ENCODE measurements at places on chromosomes 7 and 10.
A peak's percentile ranks its signal among the peaks of the same experiment; 100 is the strongest.

GRCh38 chr10:100827819-100828737 is 82.7 kb downstream of the PAX2 start:
- DNase-seq = no peak

DNA sequence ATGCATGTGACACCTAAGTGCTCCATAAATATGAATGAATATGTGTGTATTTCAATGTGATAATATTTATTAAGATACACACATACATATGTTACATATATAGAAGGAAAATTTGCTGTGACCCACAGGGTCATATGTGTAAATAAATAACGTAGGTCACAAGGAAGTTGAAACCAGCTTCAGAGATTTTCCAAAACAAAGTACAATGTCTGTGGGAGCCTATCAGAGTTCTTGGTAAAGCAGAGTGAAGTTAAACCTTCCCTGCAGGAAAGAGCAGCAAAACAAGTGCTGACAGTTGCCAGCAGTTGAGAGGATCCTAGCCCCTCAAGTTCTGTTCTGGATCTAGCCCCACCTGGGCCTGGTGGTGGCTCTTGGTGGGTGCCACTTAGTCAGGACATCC is 91.2 kb downstream of the CCNY start:
- no peak for DNase-seq

DNA sequence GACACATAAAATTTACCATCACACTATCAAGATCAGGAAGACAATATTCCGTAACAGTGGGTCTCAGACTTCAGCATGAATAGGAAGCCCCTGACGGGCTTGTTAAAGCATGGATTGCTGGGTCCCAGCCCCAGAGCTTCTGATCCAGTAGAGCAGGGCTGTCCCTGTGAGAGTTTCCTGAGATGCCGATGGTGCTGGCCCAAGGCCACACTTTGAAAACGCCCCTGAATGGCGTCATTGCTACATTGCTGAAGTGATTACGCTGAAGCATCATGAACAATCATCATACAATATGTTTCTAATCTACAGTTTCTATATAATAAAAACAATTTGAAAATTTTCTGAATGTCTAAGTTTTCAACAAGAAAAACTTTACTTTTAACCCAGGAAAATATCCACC is 38.0 kb upstream of the TMEM72 start:
- DNase-seq = no peak

DNA sequence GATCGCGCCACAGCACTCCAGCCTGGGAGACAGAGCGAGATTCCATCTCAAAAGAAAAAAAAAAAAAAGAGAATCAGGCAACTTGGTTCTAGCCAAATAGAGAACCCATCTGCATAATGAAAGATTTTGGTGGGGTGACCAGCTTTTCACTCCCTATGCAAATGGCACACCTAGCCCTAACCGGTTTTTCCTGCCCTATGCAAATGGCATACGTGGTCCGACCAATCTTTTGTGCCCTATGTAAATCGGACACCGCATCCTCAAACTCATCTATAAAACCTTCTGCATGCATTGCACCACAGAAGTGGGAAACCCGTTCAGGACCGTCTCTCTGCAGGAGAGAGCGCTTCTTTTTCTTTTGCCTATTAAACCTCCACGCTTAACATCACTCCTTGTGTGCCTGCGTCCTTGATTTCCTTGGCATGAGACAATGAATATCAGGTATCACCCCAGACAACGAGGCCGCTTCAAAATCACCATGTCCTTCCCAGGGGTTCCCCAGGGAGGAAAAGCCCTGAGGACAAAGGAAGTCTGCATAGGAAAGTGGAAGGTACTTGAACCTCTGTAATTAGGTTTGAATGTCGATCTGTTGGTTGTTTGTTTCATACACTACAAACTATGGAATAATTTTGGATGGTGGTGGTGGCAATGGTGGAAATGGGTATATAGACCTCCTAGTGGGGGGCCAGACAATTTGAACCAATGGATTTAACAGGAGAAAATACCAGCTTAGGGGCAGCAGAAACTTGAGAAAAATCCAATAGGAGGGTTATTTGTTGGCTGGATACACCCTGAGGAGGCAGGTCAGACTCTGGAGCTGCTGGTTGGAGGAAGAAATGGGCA is 396.2 kb downstream of the TYW1 start:
- no peak for DNase-seq

DNA sequence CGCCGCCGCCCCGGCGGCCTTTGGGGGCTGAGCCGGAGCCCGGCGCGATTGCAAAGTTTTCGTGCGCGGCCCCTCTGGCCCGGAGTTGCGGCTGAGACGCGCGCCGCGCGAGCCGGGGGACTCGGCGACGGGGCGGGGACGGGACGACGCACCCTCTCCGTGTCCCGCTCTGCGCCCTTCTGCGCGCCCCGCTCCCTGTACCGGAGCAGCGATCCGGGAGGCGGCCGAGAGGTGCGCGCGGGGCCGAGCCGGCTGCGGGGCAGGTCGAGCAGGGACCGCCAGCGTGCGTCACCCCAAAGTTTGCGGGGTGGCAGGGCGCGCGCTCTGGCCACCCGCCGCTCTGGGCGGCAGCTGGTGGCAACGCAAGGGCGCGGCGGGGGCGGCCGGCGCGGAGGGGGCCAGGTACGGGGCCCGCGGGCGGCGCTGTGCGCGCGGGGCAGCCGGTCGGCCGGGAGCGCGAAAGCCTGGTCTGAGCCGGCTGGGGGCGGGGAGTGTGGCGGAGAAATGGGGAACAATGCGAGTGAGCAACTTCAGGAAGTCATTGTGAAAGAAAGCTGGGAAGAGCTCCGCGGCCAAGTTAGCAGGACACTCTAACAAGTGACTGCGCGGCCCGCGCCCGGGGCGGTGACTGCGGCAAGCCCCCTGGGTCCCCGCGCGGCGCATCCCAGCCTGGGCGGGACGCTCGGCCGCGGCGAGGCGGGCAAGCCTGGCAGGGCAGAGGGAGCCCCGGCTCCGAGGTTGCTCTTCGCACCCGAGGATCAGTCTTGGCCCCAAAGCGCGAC is at the start of gene IKZF1:
TSS of gene IKZF1 (plus strand) at position 588 of the 782 bp plus-strand sequence. CDS start 14,346 bp downstream, outside the sequence.
- DNase-seq = peak; percentile 47

DNA sequence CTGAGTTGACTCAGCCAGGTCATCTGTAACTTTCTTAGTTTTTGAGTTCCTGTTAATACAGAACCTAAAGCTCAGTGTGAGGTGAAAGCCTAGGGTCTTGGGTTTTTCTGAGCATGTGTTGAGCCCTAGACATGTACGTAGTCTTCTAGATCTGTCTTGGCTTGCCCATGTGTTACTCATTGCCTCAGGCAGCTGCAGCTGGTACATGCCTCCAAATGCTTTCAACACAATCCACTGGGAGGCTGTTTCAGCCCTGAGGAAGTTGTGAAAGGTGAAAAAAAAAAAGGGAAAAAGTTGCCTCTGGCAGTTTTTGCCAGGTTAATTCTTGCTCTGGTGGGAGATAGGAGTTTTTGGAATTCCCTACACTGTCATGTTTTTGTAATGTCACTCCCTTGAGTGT is 134.6 kb downstream of the RNF216 start:
- DNase-seq = no peak

DNA sequence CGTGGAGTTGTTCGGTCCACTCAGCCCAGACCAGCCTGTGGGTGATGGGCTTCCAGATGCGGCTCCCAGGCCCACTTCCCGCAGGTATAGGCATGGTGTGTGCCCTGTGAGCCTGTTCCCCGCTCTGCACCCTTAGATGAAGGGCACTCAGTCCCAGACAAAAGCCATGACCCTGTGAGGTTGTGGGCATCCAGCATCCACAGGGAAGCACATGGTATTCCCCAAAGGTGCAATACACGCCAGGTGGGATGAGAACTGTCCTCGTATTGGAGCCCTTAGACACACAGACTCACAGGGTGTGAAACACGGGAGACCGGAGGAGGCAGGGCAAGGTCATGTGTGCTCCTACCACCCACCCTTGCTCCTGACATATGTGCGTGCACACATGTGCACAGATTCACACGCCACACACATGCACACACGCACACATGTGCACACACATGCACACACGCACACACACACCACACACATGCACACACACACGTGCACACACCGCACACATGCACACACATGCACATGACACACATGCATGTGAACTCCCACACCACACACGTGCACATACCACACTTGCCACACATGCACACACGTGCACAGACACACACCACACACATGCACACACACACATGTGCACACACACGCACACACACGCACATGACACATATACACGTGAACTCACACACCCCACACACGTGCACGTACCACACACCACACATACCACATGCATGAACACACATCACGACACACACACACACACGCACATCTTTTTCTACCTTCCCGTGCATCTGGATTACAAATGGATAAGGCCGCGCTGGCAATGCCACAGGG is 319.4 kb downstream of the WDR37 start:
- no peak for DNase-seq

Data from NK-92 treated with Interleukin-12 subunit alpha and Interleukin-12 subunit beta, amount 100 ng/mL, for 24 hours (cell line).